ENCODE measurements at places on chromosomes 3 and 15. TPM values are rescaled to one million over a fixed set of nuclear protein-coding genes. Genes with fewer than 3 reads are reported as not detected.

Gene SPINK8
- polyA plus RNA-seq = not detected

DNA sequence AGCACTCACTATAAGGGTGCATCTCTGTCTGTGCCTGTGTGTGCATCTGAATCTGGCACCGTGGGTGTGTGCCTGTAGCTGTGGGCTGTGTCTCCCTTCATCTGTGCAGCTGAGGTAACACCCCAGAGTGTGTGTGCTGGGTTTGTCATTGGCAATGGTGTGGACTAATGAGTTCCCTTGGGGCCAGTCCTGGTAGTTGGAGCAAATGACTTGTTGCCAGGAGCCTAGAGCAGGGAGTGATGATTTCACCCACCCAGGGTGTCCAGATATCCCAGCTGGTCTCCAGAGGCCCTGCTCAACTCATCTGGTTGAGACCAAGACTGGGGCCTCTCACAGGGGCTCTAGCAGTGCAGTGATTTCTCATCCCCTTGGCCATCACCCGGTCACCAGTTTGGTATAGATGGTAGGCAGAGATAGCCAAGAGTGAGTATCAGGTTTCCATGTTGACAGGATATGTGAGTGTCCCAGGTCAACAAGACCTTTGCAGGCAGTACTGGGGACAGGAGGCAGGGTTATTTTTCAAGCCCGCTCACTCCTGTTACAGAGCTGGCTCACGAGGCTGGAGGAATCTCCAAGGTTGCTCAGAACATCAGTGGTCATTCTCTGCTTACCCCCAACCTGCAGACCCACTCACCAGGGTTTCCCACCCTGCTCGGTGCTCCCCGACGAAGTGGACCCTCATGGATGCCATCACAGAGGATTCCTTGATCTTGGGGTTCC, 4.1 kb upstream of the HDAC11 start:
- DNase-seq = no peak
- H3K36me3 ChIP-seq = no peaks in the 10 kb centered on the region
- no peak overlapping the region for H3K4me3 ChIP-seq

Gene ZIC1
- 1.4 TPM for polyA plus RNA-seq

GRCh38 chr3:157089455-157090221, 70.3 kb downstream of the CCNL1 start:
- peak; percentile 46 for DNase-seq
- H3K36me3 ChIP-seq = no peaks in the 10 kb centered on the region
- H3K4me1 ChIP-seq = peaks cover 40% of the 10 kb centered on the region
- H3K27ac ChIP-seq = peak overlapping the region; percentile 99
- peak overlapping the region; percentile 60 for H3K4me3 ChIP-seq
- H3K27me3 ChIP-seq = no peaks in the 10 kb centered on the region

Gene WDR72
- polyA plus RNA-seq = 1.9 TPM

Gene PGBD4
- 2.7 TPM for polyA plus RNA-seq

Gene ZKSCAN7
- 11.5 TPM for polyA plus RNA-seq

- H3K27me3 ChIP-seq = no peaks in the 10 kb centered on the region
- no peak overlapping the region for H3K4me3 ChIP-seq
Observed at GRCh38 chr3:133376810-133377209, 23.0 kb upstream of the BFSP2 start.

- no peaks in the 10 kb centered on the region for H3K27me3 ChIP-seq
- H3K4me3 ChIP-seq = no peak overlapping the region
- DNase-seq = peak; percentile 65
- H3K27ac ChIP-seq = peak overlapping the region; percentile 70
- no peaks in the 10 kb centered on the region for H3K36me3 ChIP-seq
Observed at GRCh38 chr3:42071904-42072812, 19.0 kb upstream of the TRAK1 start.

Gene STAB1
- polyA plus RNA-seq = 41.7 TPM

DNA sequence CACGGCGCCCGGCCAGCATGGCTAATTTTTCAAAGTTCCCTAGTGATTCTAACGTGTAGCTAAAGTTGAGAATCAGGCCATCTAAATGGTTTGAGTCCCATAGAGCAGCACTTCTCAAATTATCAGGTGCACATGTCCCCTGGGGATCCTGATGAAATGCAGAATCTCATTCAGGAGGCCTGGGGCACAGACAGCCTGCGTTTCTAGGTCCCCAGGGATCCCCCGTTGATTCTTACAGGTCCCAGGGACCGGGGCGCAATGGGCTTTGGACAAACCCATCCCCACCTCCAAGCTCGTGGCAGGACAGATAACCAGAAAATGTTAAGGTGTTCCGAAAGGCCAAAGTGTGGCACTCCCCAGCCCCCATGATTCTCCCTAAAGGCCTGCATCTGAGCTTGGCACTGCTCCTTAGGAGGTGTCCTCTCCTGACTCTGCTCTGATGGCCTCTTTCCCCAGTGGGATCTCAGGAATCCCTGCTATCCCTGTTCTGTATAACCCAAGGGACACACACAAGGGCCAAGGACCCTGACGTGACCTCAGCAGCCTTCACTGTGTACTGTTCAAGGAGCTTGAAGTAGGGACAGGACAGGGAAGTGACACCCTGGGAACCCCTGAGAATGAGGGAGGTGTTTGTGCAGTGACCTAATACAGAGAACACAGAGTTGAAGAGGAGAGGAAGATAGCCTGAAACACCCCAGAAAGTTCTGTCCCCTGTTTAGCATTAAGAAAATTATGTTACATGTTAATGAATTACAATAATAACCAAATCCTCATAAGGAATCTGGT, 8.0 kb downstream of the LRRK1 start:
- H3K36me3 ChIP-seq = no peaks in the 10 kb centered on the region
- no peak overlapping the region for H3K27ac ChIP-seq
- no peak for DNase-seq
- H3K4me3 ChIP-seq = no peak overlapping the region
- no peaks in the 10 kb centered on the region for H3K27me3 ChIP-seq

GRCh38 chr15:65305776-65306175, 1.3 kb downstream of the RNU5B-1 start:
- H3K27ac ChIP-seq = no peak overlapping the region
- no peak overlapping the region for H3K4me3 ChIP-seq
- no peaks in the 10 kb centered on the region for H3K36me3 ChIP-seq
- peaks cover 16% of the 10 kb centered on the region for H3K4me1 ChIP-seq

DNA sequence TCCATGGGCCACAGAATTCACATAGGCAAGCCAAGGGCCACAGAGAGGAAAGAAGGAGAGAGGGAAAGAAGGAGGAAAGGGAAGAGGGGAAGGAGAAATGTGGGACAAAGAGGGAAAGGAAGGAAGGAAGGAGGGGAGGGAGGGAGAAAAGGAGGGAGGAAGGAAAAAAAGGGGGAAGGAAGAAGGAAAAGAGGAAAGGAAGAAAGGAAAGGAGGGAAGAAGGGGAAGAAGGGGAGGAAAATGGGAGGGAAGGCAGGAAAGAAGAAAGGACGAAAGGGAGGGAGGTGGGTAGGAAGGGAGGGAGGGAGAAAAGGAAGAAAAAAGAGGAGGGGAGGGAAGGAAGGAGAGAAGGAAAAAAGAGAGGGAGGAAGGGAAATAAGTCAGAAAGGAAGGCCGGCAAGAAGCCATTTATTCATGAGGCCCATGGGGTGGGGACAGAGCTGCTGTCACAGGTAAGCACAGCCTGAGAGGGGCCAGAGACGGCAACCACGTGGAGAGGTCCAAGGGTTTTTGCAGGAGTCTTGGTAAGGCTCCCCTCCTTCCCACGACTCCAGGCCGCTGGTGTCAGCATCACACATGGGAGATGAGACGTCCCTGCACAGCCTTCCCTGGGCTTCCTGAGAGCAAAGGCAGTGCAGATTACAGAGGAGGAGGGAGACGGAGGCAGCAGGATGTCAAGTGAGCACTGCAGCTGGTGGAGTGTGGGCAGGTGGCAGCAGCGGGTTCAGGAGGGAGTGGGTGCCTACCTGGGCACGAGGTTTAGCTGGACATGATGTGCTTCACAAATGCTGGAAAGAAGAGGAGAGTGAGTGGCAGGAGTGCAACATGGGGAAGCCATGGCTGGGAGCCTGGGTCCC, 5.5 kb downstream of the MYL3 start:
- peaks cover 5% of the 10 kb centered on the region for H3K4me1 ChIP-seq
- no peak overlapping the region for H3K27ac ChIP-seq
- no peaks in the 10 kb centered on the region for H3K36me3 ChIP-seq
- DNase-seq = peak; percentile 9

Gene IL17RD
- 27.9 TPM for polyA plus RNA-seq

GRCh38 chr15:101115786-101116680, 135.8 kb downstream of the CHSY1 start:
- H3K36me3 ChIP-seq = no peaks in the 10 kb centered on the region
- peaks cover 13% of the 10 kb centered on the region for H3K4me1 ChIP-seq
- H3K27ac ChIP-seq = peak overlapping the region; percentile 25
- H3K4me3 ChIP-seq = no peak overlapping the region
- H3K27me3 ChIP-seq = no peaks in the 10 kb centered on the region
- DNase-seq = peak; percentile 61

GRCh38 chr3:159781867-159782266, 206.8 kb upstream of the IL12A start:
- no peaks in the 10 kb centered on the region for H3K4me1 ChIP-seq
- DNase-seq = no peak
- no peaks in the 10 kb centered on the region for H3K27me3 ChIP-seq
- no peak overlapping the region for H3K27ac ChIP-seq

DNA sequence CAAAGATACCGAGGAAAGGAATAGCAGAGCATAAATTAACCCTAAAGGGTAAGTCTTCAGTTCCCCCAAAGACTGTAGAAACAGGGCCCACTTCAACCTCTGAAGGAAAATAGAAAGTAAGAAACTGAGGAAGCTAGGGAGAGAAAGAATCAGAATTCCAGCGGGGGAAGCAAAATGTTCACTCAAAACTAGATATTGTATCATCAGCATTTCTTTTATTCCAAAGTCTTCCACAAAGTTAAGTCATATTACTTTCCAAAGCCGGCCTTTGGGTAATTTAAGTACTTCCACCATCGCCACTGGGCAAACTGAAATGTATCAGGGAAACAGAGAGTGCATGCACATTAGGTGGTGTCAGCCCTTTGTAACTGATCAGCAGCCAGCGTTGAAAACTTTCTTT, 88.3 kb downstream of the RSL24D1 start:
- no peak for DNase-seq
- H3K4me1 ChIP-seq = no peaks in the 10 kb centered on the region
- H3K27ac ChIP-seq = no peak overlapping the region
- no peak overlapping the region for H3K4me3 ChIP-seq
- no peaks in the 10 kb centered on the region for H3K27me3 ChIP-seq
- H3K36me3 ChIP-seq = no peaks in the 10 kb centered on the region

DNA sequence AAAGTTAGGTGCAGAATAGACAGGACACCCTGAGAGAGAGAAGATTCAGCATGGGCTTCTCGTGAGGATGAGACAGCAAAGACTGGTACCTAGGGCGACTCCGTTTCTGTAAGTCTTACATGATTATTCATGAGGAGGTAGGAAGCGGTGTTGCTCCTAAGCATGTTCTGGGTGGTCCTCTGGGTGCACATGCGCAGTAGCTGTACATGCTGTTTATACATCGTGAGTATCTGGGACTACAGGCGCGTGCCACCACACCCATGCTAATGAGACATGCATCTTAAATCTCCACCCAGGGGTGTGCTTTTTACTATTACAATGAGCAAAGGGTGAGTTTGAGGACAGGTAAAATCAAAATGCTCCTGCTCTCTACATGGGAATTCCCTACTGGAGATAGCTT, 12.3 kb downstream of the ALPK3 start:
- H3K27ac ChIP-seq = no peak overlapping the region
- no peak for DNase-seq
- H3K27me3 ChIP-seq = no peaks in the 10 kb centered on the region
- no peaks in the 10 kb centered on the region for H3K36me3 ChIP-seq
- H3K4me3 ChIP-seq = no peak overlapping the region

- H3K27ac ChIP-seq = peak overlapping the region; percentile 73
- no peaks in the 10 kb centered on the region for H3K36me3 ChIP-seq
- H3K4me1 ChIP-seq = peaks cover 3% of the 10 kb centered on the region
- DNase-seq = peak; percentile 82
- no peaks in the 10 kb centered on the region for H3K27me3 ChIP-seq
Observed at GRCh38 chr15:22979238-22980188, 655 bp downstream of the CYFIP1 start.

GRCh38 chr3:62051506-62051905, 321.8 kb downstream of the FEZF2 start:
- peak; percentile 27 for DNase-seq
- H3K27ac ChIP-seq = no peak overlapping the region
- H3K36me3 ChIP-seq = no peaks in the 10 kb centered on the region

Gene CHAC1
- 1.8 TPM for polyA plus RNA-seq

Gene AP3B2
- polyA plus RNA-seq = 22.9 TPM

Gene SEMA3B
- 30.2 TPM for polyA plus RNA-seq

DNA sequence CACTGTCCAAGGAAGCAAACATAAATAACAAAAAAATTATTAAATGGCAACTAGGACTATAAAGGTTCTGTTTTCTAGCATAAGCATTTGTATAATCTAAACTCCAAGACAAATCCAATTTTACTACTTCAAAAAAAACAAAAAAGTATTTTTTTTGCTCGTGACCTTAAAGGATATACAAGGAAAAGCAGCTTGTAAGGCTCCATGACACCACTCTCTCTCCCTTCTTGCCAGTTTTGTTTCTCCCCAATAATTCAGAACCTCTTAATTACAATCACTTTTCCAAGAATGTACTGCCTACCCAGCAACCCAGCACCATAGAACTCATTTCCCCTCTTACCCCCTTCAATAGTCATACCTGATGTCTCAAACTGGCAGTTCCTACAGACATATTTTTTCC, 496.2 kb downstream of the GRM7 start:
- DNase-seq = no peak
- H3K27me3 ChIP-seq = no peaks in the 10 kb centered on the region
- no peak overlapping the region for H3K4me3 ChIP-seq
- H3K36me3 ChIP-seq = no peaks in the 10 kb centered on the region

- no peaks in the 10 kb centered on the region for H3K36me3 ChIP-seq
- H3K27me3 ChIP-seq = no peaks in the 10 kb centered on the region
- peaks cover 9% of the 10 kb centered on the region for H3K4me1 ChIP-seq
- H3K27ac ChIP-seq = peak overlapping the region; percentile 94
- H3K4me3 ChIP-seq = peak overlapping the region; percentile 80
Observed at GRCh38 chr3:185151964-185152409, 873 bp downstream of the C3orf70 start.

DNA sequence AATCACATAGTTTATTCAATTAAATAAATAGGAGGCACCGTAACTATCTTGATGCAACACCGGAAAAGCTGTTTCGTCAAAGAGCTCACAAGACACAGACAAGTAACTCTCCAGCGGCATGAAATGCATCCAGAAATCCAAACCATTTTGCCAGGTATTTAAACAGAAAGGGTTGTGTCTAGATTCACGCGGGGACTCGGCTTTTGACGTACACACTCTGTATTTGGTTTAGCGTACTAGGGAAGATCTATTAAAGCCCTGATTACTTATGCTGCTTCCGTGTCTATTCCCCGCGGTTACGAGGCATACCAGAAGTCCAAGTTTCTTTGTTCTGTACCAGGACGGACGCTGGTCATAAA, 718 bp downstream of the BNIP2 start:
- peak overlapping the region; percentile 97 for H3K4me3 ChIP-seq
- H3K27ac ChIP-seq = peak overlapping the region; percentile 97
- no peaks in the 10 kb centered on the region for H3K27me3 ChIP-seq
- peaks cover 15% of the 10 kb centered on the region for H3K4me1 ChIP-seq
- DNase-seq = peak; percentile 62

DNA sequence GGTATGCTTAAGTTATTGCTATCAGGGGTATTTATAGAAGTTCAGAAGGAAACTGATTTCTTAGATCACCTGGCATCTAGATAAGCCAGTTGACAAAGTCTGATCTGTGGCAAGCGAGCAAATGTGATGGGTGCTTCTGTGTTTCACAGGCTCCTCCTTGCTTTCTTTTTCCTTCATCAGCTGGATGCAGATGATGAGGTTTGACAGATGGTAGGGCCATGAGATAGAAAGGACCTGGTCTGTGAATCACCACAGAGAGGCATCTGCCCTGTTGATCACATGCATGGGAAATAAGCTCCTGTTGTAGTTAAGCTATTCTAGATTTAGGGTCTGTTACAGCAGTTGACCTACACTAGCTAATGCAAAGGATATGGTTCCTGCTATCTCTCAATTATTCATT, 372.0 kb downstream of the NEK10 start:
- no peaks in the 10 kb centered on the region for H3K36me3 ChIP-seq
- H3K4me1 ChIP-seq = no peaks in the 10 kb centered on the region
- no peak overlapping the region for H3K27ac ChIP-seq
- no peak overlapping the region for H3K4me3 ChIP-seq
- DNase-seq = no peak
- no peaks in the 10 kb centered on the region for H3K27me3 ChIP-seq

Measured in testis (tissue), 5 donors.